ENCODE measurements at places on chromosomes 13 and 19. TPM values are rescaled to one million over a fixed set of nuclear protein-coding genes. Genes with fewer than 3 reads are reported as not detected.

ANKRD24 gene
- total RNA-seq, result 0.29 TPM

AKT2 gene
- total RNA-seq, result 178 TPM

ADGRE2 gene
- total RNA-seq, result 0.70 TPM

GIPC3 gene
- 0.27 TPM for total RNA-seq

MCEMP1 gene
- total RNA-seq, result not detected

ARHGEF18 gene
- 68.1 TPM for total RNA-seq

RNF225 gene
- not detected for total RNA-seq

TNFSF13B gene
- not detected for total RNA-seq

PDX1 gene
- total RNA-seq, result 0.08 TPM

FAM216B gene
- total RNA-seq, result not detected

EBI3 gene
- total RNA-seq, result 3.1 TPM

ZNF560 gene
- total RNA-seq, result not detected

TUBA3C gene
- not detected for total RNA-seq

ZNF776 gene
- 5.0 TPM for total RNA-seq
